Ascending aorta (tissue), 2 donors: ENCODE measurements at places on chromosomes 7 and 10.

DNA sequence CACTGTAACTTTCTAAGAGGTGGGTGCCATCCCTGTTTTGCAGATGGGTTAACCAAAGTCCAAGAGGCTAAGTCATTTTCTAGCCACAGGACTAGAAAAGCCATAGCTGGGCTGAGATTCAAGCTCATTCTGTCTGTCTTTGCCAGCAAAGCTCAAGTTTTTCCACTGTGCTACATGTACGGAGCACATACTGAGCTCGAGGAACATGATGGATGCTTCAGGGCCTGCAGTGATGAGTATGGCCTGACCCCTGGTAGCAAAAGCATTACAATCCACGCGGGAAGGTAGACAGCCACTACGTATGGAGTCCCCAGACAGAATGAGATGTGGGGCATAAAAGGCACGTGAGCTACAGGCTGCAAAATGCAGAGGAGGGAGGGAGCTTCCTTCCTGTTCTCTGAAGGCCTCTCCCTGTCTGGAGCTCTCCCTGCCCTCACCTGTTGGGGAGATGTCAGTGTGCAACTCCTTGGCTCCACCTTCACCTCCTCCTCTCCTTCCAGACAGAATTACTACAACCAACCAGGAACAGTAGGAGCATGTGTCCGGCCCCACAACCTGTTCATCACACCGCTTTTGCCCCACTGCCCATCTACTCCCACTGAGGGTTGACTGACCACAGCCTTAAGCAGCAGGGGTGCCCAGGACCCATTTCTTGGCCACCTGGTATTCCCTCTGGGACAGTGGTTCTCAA is 16.4 kb downstream of the ITPRIP start:
- no peaks in the 10 kb centered on the region for H3K36me3 ChIP-seq
- peaks cover 77% of the 10 kb centered on the region for H3K4me1 ChIP-seq
- no peak for DNase-seq
- peak overlapping the region; percentile 29 for H3K27ac ChIP-seq

GRCh38 chr10:88082806-88083596 is 219.6 kb downstream of the PTEN start:
- H3K4me3 ChIP-seq, result no peak overlapping the region
- H3K27me3 ChIP-seq, result no peaks in the 10 kb centered on the region
- peaks cover 6% of the 10 kb centered on the region for H3K4me1 ChIP-seq
- no peak for DNase-seq
- H3K27ac ChIP-seq, result no peak overlapping the region

DNA sequence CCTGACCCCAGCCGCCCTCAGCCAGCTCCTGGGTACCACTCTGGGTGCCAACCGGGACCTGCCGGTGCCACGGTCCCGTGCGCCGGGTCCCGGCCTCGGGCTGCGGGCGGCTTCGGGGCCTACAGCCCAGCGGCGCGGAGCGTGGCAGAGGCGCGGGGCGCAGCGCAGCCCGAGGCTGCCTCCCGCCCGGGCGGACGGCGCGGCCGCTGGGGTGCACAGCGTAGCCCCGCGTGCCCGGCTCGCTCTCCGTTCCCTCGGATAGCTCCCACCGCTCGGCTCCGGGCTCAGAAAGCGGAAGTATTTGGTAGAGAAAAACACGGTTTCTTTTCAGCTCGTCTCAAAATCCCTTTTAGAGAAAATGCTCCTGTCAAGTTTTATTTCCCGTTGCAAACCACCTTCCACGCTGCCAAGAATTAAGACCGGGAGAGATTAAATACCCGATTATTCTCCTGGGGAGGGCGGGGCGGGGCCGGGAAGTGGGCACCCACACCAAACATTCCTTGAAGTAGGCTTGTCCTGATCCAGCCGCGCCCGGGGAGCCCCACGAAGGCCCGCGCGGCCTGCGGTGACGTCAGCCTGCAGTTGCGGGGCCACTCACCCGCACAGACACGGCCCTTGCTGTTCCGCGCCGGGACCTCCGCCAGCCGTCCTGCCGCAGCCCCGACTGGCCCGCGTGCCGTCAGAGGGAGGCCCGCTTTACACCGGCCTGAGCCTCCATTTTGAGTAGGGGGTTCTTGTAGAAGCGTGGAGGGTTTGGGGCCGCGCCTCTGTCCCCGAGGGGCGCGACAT is 7.2 kb downstream of the HOXA13 start:
- H3K4me1 ChIP-seq, result peaks cover 14% of the 10 kb centered on the region
- DNase-seq, result no peak
- no peak overlapping the region for H3K27ac ChIP-seq
- H3K4me3 ChIP-seq, result peak overlapping the region; percentile 45
- no peaks in the 10 kb centered on the region for H3K36me3 ChIP-seq

GRCh38 chr7:81111358-81111757 is 192.5 kb upstream of the SEMA3C start:
- no peaks in the 10 kb centered on the region for H3K4me1 ChIP-seq
- H3K4me3 ChIP-seq, result no peak overlapping the region
- no peak for DNase-seq
- no peaks in the 10 kb centered on the region for H3K36me3 ChIP-seq

- H3K4me3 ChIP-seq, result no peak overlapping the region
- H3K27ac ChIP-seq, result no peak overlapping the region
- H3K4me1 ChIP-seq, result no peaks in the 10 kb centered on the region
- no peaks in the 10 kb centered on the region for H3K27me3 ChIP-seq
These were observed 163.2 kb downstream of the EBF3 start for GRCh38 chr10:129800796-129801340.

- H3K36me3 ChIP-seq, result no peaks in the 10 kb centered on the region
- no peak overlapping the region for H3K27ac ChIP-seq
- peaks cover 4% of the 10 kb centered on the region for H3K4me1 ChIP-seq
- H3K27me3 ChIP-seq, result no peaks in the 10 kb centered on the region
These were observed 195.2 kb downstream of the MDFIC start for GRCh38 chr7:115116773-115117715.

DNA sequence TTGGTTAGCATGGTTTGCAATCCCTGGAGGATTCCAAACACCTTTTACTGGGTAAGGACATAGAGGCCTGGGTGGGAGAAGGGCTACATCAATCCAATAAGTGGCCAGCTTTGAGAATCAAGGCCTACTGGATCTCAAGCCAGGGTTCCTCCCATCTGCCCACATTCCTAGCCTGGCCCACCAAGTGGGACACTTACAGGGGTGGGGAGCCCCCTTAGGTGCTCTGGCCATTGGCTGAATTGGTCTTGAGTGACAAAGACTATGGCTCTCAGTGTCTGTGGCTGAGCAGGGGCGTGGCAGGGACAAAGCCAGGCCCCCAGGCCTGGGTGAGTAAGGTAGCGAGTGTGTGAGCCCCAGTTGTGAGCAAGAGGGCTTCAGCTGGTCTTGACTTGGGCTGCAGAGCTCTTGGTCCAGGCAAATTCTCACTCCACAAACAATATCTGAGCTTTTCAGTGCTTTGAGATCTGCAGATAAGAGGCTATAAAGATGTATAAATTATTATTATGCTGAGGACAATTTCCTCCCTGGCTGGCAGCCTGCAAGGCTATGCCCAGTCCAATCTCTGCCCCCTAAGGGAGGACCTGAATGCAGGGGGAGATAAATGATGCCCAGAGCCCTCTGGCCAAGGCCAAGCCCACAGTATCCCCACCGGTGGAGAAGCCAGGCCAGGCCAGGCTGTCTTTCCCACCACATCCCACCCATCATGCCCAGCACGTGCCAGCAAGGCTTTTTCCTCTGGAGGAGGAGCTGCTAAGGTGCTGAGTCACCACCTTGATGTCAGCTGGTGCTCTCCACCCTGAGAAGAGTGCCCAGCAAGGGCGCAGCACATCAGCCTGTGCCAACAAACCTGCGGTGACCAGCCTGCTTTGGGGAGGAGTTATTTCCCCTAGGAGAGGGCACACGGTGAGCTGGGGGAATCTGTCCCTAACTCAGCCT is 80.7 kb upstream of the DUSP5 start:
- no peak overlapping the region for H3K27ac ChIP-seq
- H3K27me3 ChIP-seq, result no peaks in the 10 kb centered on the region
- H3K4me3 ChIP-seq, result no peak overlapping the region
- H3K4me1 ChIP-seq, result no peaks in the 10 kb centered on the region

DNA sequence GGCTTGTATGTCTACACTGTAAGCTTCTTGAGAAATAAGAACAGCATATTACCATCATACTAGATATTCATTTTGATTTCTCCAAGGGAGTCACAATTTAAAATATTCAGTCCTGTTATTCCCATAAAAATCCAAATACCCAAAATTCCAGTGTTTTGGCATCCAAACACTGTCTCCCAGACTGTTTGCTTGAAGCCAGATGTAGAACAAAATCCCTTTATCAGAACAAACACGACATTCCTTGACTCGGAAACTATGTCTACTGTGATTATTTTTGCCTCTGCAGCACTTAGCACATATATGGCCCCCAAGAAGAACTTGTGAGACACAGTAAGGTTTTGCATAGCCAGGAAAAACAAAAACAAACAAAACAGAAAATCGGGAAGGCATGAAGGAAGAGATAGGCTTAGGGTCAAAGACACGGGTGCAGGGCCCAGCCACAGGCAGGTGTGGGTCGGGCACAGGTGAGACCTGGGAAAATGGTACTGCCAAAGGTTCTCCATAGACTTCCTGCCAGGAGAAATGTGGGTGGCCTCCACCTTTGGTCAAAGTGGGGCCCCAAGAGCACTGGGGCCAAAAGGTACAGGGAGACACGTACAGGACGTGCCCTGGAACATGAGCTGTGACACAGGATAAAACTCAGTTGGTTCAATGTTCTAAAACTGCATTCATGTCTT is 36.5 kb downstream of the CPXM2 start:
- no peak overlapping the region for H3K4me3 ChIP-seq
- H3K4me1 ChIP-seq, result peaks cover 45% of the 10 kb centered on the region
- H3K27me3 ChIP-seq, result no peaks in the 10 kb centered on the region
- H3K27ac ChIP-seq, result peak overlapping the region; percentile 64

DNA sequence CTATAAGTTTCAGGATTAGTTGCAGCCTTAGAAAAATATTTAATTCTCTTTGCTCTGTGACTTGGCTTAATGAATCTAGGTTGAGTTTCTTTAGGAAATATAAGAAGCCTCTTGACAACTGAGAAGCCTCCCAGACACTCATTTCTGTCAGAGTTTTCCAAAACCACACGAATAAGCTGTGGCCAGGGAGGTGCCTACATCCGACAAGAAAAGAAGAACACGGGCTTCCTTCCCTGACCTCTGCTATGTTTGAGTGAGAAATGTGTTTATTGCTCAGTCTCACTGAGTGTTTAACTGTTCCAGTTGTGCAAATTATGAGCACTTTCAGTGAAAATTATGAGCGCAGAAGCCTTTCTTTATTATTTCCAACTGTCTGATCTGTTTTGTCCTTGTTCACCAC is 105.0 kb downstream of the TRIL start:
- H3K27ac ChIP-seq, result no peak overlapping the region
- no peaks in the 10 kb centered on the region for H3K4me1 ChIP-seq
- no peak overlapping the region for H3K4me3 ChIP-seq
- DNase-seq, result no peak
- no peaks in the 10 kb centered on the region for H3K36me3 ChIP-seq
- no peaks in the 10 kb centered on the region for H3K27me3 ChIP-seq

- H3K4me1 ChIP-seq, result no peaks in the 10 kb centered on the region
- no peak overlapping the region for H3K27ac ChIP-seq
- no peaks in the 10 kb centered on the region for H3K27me3 ChIP-seq
- no peak overlapping the region for H3K4me3 ChIP-seq
- no peak for DNase-seq
- no peaks in the 10 kb centered on the region for H3K36me3 ChIP-seq
These were observed 14.5 kb downstream of the ANKRD7 start for GRCh38 chr7:118239014-118239413.

DNA sequence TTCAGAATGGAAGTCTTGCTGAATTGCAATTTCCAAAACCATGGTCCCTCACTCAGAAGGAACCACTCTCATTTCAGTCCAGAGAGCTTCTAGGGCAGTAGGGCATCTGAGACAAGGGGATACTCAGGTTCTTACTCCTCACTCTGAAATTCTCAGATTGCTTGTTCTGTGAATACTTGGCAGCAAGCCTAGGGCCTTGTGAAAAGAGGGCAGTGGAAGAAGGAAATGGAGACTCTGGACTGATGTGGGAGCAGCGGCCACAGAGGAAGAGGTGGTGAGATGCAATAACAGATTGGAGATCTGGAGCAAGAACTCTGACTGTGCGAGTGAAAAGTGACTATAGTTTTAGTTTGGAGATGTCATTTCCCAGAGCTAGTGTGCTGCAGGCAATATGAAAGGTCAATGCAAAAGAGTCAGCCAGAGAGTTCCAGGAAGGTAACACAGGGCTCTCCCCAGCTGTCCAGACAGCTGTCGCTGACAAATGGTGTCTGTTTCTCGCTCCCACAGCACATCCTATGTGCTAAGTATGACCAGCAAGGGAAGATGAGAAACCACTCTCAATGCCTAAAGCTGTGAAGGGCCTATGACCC is 291.6 kb upstream of the KIAA1217 start:
- H3K27ac ChIP-seq, result no peak overlapping the region
- DNase-seq, result no peak
- H3K36me3 ChIP-seq, result no peaks in the 10 kb centered on the region
- no peak overlapping the region for H3K4me3 ChIP-seq
- H3K4me1 ChIP-seq, result no peaks in the 10 kb centered on the region
- H3K27me3 ChIP-seq, result no peaks in the 10 kb centered on the region

- H3K4me3 ChIP-seq, result no peak overlapping the region
- no peak overlapping the region for H3K27ac ChIP-seq
- H3K27me3 ChIP-seq, result no peaks in the 10 kb centered on the region
- no peak for DNase-seq
- peaks cover 22% of the 10 kb centered on the region for H3K36me3 ChIP-seq
These were observed 11.3 kb downstream of the SAP25 start for GRCh38 chr7:100562195-100563099.

GRCh38 chr7:66352071-66352470 is 146.9 kb downstream of the TPST1 start:
- no peaks in the 10 kb centered on the region for H3K27me3 ChIP-seq
- peaks cover 3% of the 10 kb centered on the region for H3K4me1 ChIP-seq
- peaks cover 4% of the 10 kb centered on the region for H3K36me3 ChIP-seq
- DNase-seq, result no peak
- H3K27ac ChIP-seq, result no peak overlapping the region
- H3K4me3 ChIP-seq, result no peak overlapping the region

DNA sequence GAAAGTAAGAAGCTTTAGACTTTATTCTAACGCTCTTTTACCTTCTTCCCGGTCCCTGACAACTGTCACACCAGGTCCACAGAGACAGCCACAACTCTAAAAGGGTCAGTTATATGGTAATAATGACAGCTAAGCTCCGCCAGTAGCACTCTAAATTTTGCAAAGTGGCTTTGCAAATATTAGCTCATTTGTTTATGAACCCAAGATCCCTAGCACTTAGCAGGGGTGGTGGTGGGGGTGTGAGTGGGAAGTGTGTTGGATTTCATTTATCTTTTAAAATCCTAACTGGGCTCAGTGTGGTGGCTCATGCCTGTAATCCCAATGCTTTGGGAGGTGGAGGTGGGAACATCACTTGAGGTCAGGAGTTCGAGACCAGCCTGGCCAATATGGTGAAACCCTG is 34.8 kb upstream of the SDK1 start:
- H3K27ac ChIP-seq, result no peak overlapping the region
- DNase-seq, result no peak
- H3K4me3 ChIP-seq, result no peak overlapping the region
- H3K27me3 ChIP-seq, result no peaks in the 10 kb centered on the region
- no peaks in the 10 kb centered on the region for H3K4me1 ChIP-seq

- H3K4me3 ChIP-seq, result no peak overlapping the region
- H3K27me3 ChIP-seq, result no peaks in the 10 kb centered on the region
- H3K4me1 ChIP-seq, result peaks cover 16% of the 10 kb centered on the region
- no peaks in the 10 kb centered on the region for H3K36me3 ChIP-seq
These were observed 71.5 kb upstream of the LRRC17 start for GRCh38 chr7:102841290-102841689.
